H9 (cell line): ENCODE measurements at places on chromosomes 3 and 15.

DNA sequence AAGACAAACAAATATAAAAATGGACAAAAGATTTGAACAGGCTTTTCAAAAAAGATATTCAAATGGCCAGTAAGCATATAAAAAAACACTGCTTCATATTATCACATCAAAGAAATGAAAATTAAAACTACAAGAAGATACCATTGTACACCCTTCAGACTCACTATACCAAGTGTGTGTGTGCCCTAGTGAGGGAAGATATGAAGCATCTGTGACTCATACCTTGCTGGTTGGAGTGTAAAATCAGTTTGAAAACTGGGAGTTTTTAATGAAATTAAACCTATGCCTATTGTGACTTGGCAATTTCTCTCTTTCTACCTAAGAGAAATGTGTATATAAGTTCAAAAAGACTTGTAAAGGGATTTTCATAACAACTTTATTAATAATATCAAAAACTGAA is 23.5 kb upstream of the SLC15A2 start:
- no peak for DNase-seq
- peaks cover 3% of the 10 kb centered on the region; the same call in 1 of the 2 replicates for H3K36me3 ChIP-seq
- no peaks in the 10 kb centered on the region for H3K27me3 ChIP-seq
- H3K4me3 ChIP-seq: no peak overlapping the region

GRCh38 chr3:36244728-36245127 is 135.6 kb upstream of the STAC start:
- H3K4me1 ChIP-seq: no peaks in the 10 kb centered on the region
- H3K4me3 ChIP-seq: no peak overlapping the region

DNA sequence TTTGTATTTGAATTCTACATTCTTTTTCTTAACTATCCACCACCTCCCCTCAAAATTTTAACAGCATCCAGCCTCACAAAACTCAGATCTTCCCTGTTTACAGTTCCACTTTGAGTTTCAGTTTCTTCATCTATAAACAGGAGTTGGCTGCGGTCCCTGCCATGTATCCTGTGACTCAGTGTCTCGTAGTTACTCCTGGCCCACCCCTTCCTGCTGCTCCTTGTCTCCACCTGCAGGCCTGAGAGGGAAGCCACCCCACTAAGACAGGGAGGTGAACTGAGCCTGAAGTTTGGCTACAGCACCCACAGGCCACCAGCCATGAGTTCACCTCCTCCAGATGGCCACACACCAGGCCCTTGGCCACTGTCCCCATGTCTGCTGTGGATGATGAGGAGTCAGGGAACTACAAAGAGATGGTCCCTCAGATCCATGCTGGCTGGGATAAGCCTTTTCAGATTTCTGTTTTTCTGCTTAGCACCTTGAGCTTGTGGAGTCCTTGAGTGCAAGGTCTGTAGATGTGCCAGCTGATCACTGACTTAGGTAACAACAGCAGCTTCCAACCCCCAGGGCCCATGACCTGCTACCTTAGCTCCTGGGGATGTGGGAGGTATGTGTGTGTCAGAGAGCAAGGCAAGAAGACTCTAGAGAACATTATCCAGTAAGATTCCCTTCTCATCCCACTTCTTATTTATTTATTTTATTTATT is 37.5 kb downstream of the CD86 start:
- no peaks in the 10 kb centered on the region for H3K4me1 ChIP-seq
- no peaks in the 10 kb centered on the region for H3K27me3 ChIP-seq
- H3K4me3 ChIP-seq: no peak overlapping the region
- DNase-seq: peak; percentile 41
- H3K27ac ChIP-seq: no peak overlapping the region

DNA sequence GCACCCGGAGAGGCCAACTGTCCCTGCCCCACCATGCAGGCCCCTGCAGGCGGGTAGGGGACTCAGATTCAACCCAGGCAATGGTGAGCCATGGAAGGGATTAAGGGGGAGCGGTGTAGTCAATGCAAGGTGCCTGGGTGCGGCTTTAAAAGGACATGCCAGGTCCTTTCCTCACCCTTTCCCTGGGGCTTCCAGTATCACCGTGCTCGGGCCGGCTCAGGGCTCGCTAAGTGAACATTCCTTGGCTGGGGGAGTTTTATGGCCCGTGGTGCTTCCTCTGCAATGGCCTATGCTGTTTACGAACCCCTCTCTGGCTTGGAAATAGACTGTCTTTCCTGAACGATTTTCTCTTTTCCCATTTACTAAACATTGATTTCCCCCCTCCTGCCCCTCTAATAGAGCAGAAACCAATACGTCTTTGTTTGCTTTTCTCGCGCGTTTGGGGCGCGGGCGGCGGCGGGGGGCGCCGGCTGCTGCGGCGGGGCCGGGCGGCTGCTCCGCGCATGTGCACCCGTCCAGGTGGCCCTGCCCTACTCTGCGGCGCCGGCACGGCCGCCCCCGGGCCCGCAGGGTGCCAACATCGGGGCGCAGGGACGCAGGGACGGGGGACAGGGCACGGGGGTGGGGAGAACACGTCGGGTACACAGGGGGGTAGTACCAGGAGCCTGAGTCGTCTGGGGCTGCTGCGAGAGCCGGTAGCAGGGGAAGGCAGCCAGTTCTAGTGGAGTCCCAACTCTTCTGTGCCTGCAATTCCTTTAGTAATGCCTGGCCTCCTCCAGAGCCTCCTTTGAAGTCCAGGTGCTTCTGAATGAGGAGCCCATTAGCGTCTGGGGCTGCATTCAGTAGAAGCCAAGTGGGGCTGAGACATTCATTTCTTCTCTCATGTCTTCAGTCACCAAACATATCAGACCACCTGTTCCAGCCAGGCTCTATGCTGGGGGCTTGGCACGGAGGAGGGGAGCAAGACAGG is 26.9 kb upstream of the CACNA2D2 start:
- no peak overlapping the region for H3K27ac ChIP-seq
- peaks cover 3% of the 10 kb centered on the region; the same call in 1 of the 2 replicates for H3K27me3 ChIP-seq
- no peaks in the 10 kb centered on the region for H3K36me3 ChIP-seq
- DNase-seq: peak; percentile 46
- peak overlapping the region; percentile 17; the same call in 1 of the 2 replicates for H3K4me3 ChIP-seq

DNA sequence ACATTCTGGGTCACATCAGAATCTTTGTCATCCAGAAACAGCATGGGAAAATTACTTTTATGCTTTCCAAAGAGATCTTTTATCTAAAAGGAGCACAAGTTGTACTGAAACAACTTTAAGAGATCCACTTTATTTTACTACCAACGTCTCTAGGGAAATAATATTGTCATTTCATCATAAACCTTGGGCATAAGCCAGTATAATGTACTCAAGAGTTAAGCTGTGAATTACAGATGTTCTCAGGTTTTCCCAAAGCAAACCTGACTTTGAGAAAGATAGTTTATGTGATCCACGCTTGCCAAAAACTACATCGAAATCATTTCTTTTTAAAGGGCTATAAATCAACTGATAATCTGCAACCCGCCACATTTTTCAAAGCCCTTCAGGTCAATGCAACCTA is 124.1 kb upstream of the CRBN start:
- no peaks in the 10 kb centered on the region for H3K36me3 ChIP-seq
- no peak overlapping the region for H3K4me3 ChIP-seq
- no peaks in the 10 kb centered on the region for H3K27me3 ChIP-seq
- DNase-seq: no peak

DNA sequence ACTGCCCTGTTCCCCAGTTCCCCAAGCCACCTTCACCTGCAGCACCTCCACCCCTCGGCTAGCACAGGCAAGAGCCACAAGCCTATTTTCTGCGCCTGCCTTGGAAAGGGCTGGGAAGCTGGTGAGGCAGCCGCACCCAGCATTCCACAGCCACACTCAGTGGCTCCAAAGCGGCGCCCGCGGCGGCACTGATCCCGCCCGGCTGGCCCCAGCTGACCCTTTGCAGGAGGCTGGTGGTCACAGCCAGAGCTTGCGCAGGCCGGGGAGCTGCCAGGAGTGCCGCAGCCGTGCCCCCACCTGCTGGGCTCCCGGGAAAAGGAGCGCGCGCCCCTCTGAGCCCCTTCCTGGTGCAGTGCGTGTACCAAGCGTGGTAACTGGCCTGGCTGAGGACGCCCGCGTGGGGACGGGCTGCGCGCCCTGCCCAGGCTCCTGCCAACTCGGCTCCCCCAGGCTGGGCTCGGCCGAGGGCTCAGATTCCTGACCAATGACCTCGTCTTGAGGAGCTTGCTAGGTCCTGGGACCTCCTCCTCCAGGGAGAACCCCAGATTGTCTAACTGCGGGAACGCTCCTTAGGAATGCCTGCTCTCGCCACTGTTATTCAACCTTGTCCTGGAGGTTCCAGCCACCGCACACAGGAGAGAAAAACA is 13.3 kb downstream of the GRAMD2A start:
- no peaks in the 10 kb centered on the region for H3K4me1 ChIP-seq
- H3K27me3 ChIP-seq: no peaks in the 10 kb centered on the region
- no peaks in the 10 kb centered on the region for H3K36me3 ChIP-seq
- peak; percentile 74 for DNase-seq
- peak overlapping the region; percentile 70; the same call in 2 of the 3 replicates for H3K4me3 ChIP-seq
- no peak overlapping the region for H3K27ac ChIP-seq

- no peak for DNase-seq
- H3K4me1 ChIP-seq: no peaks in the 10 kb centered on the region
- no peaks in the 10 kb centered on the region for H3K36me3 ChIP-seq
Measured at GRCh38 chr15:87287156-87287555, 969.4 kb downstream of the NTRK3 start.

GRCh38 chr3:106518516-106518915 is 649.7 kb upstream of the CBLB start:
- no peak overlapping the region for H3K4me3 ChIP-seq
- no peak for DNase-seq

DNA sequence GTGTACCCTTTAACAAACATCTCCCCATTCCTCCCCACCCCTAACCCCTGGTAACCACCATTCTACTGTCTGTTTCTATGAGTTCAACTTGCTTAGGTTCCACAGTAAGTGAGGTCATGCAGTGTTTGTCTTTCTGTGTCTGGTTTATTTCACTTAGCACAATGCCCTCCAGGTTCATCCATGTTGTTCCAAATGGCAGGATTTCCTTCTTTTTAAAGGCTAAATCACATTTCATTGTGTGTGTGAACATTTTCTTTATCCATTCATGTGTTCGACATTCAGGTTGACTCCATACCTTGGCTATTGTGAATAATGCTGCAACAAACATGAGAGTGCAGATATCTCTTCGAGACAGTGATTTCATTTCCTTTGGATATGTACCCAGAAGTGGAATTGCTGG is 62.7 kb downstream of the TJP1 start:
- DNase-seq: no peak
- peaks cover 2% of the 10 kb centered on the region; the same call in 1 of the 2 replicates for H3K4me1 ChIP-seq
- no peak overlapping the region for H3K27ac ChIP-seq
- H3K27me3 ChIP-seq: no peaks in the 10 kb centered on the region
- no peak overlapping the region for H3K4me3 ChIP-seq

- H3K4me1 ChIP-seq: no peaks in the 10 kb centered on the region
- H3K4me3 ChIP-seq: no peak overlapping the region
- DNase-seq: no peak
- no peaks in the 10 kb centered on the region for H3K36me3 ChIP-seq
Measured at GRCh38 chr3:46861605-46862368, 1.5 kb downstream of the MYL3 start.

- no peak overlapping the region for H3K27ac ChIP-seq
- no peaks in the 10 kb centered on the region for H3K27me3 ChIP-seq
- DNase-seq: no peak
- H3K4me1 ChIP-seq: peaks cover 6% of the 10 kb centered on the region; the same call in 1 of the 2 replicates
- H3K36me3 ChIP-seq: no peaks in the 10 kb centered on the region
Measured at GRCh38 chr15:77807115-77807514, 174.4 kb upstream of the LINGO1 start.

GRCh38 chr3:188349351-188349901 is 195.5 kb downstream of the LPP start:
- no peak overlapping the region for H3K4me3 ChIP-seq
- H3K27ac ChIP-seq: no peak overlapping the region
- no peaks in the 10 kb centered on the region for H3K4me1 ChIP-seq
- peak; percentile 55 for DNase-seq

DNA sequence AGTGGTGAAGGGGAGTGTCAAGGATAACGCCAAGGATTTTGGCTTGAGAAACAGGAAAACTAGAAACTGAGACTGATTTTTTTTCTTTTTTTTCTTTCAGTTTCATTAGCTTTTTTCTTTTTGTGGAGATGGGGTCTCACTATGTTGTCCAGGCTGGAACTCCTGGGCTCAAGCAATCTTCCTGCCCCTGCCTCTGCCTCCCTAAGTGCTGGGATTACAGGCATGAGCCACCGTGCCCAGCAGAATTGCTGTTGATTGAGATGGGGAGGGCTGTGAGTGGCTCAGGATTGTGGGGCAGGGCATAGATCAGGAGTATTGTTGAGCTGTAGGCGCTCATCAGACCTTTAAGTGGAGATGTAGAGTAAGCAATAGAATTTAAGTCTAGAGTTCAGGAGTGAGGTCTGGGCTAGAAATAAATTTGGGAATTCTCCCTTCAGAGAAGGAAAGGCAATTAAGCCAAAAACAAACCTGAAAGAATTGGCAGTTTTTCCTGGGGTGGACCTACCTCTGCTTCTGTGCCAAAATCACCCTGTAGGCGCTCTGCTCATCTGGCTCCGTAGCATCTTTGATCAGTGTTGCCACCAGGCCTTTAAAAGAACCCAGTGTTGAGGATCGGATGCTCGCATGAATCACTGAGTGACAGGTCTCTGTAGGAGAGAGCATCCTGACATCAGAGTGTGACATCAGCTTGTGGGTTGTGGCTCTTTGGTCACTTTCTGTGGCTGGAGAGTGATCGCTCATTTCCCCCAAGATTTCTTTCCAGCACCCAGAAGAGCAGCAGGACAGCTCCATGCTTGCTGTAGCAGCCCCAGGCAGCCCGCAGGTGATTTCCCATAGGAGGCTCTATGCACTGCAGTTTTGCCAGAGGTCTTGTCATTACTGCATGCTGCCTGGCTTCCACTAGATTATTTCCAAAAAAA is 15.8 kb downstream of the ABHD17C start:
- H3K36me3 ChIP-seq: no peaks in the 10 kb centered on the region
- peaks cover 2% of the 10 kb centered on the region; the same call in 1 of the 2 replicates for H3K4me1 ChIP-seq
- H3K27me3 ChIP-seq: no peaks in the 10 kb centered on the region

- H3K27ac ChIP-seq: no peak overlapping the region
- H3K4me3 ChIP-seq: no peak overlapping the region
- H3K27me3 ChIP-seq: no peaks in the 10 kb centered on the region
Measured at GRCh38 chr3:23819599-23820360, 14.0 kb downstream of the UBE2E1 start.

DNA sequence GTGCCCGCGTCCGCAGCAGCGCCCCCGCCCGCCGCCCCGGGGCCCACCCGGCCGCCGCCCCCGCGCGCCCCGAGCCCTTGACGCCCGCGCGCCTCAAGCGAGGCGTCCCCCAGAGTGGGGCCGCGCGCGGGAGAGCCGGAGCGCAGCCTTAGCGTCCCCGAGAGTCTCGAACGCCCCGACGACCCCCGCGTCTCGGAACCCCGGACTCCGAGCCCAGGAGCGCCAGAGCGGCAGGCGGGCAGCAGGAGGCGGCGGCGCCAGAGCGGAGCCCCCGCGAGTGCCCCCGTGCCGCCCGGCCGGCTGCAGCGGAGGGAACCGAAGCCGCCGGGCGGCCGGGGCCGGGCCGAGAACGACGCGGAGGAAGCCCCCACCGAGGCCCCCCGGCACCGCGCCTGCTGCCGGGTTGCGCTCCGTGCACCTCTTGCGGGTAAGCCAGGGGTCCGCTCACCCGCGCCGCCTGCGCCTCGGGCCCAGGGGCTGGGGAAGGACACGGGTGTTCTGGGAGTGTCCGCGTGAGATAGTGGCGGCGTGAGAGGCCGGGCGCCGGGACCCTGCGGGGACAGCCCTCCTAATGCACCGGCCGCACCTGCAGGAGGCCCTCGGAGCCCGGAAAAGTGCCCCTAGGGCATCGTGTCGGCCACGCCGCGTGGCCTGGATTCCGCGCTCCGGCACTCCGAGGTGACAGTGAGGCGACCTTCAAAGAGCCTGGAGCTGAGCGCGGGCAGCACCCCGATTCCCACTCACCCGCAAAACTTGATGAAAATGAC is 52.0 kb upstream of the ULK4 start:
- peaks cover 4% of the 10 kb centered on the region; the same call in 1 of the 2 replicates for H3K4me1 ChIP-seq
- H3K36me3 ChIP-seq: no peaks in the 10 kb centered on the region
- H3K27me3 ChIP-seq: no peaks in the 10 kb centered on the region
- H3K4me3 ChIP-seq: peak overlapping the region; percentile 83
- DNase-seq: no peak
